ENCODE measurements at places on chromosomes 2 and 18.

DNA sequence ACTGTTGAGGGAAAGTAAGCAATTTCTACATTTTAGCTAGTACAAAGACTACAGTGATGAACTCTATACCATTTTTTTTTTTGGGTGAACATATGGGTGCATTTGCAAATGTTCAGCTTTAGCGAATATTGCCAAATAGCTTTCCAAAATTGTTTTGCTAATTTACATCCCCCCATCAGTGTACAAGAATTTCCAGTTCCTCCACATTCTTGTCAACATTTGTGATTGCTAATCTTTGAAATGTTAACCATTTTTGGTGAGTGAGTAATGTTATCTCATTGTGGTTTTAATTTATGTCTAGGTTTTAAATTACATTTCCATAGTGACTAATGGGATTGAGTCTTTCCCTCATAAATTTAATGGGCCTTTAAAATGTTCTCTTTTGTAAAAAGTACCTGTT is 16.4 kb upstream of the CNRIP1 start:
- DNase-seq, result peak; percentile 41

DNA sequence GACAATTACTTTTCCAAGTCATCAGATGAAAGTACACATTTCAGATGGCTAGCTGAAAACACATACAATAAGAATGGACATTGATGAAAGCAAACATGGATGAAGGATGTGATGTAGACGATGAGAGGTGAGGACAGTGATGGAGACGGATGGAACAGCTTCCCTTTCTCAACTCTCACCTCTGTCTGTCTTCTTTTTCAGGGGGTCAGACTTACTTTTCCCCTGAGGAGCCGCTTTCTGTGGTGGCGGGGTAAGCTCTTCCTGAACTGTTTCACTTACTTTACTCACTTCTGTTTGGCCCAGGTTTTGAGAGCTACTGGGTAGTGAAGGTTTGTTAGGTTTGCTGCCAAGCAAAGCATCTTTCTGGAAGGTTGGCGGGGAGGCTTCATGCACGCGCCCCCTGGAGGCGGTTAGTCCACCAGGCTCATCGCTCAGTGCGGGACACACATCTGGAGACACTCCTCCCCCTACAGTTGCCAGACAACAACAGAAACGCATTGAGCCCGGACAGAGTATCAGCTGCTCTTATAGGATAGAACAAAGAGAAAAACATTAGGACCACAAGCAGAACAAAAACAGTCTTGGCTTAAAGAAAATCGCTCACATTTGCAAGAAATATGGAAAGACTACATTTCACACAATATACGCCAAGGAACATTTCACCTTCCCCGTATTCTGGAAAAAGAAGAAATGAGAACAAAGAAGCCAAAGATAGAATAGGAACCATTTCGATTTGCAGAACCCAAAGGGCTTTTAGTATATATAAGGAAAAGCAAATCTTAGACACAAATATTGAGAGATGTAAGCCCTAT is 90.5 kb downstream of the MYOM1 start:
- DNase-seq, result peak; percentile 10

DNA sequence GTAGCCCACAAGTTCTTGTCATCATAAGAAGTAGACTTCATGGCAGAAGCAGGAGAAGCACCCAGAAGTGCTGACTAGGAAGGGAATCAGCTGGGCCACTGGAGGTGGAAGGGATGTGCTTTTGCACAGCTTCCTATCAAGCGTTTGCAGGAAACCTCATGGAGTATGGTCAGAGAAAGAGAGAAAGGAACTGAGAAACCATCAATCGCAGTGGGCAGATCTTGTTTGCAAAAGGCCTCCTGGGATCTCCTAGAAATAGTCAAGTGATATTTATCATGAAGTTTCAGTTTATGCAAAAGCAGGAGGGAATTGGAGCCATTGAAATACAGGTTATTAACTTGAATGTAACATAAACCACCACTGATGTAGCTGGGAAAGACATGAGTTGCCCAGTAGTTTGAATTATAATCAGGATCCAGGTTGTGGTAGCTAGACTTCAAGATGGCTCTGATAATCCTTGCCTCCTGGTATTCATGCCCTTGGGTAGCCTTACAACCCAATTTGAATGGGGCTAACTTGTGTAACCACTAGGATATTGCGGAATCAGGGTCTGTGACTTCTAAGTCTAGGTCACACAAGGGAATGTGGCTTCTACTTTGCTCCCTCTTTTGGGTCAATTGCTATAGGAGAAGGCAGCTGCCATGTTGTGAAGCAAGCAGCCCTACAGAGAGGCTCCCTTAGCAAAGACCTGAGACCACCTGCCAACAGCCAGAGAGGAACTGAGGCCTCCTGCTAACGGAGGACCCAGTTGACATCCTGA is 69.8 kb upstream of the TCF4 start:
- no peak for DNase-seq

- no peak for DNase-seq
Observed at GRCh38 chr18:24928301-24928878, 423.6 kb downstream of the ZNF521 start.

DNA sequence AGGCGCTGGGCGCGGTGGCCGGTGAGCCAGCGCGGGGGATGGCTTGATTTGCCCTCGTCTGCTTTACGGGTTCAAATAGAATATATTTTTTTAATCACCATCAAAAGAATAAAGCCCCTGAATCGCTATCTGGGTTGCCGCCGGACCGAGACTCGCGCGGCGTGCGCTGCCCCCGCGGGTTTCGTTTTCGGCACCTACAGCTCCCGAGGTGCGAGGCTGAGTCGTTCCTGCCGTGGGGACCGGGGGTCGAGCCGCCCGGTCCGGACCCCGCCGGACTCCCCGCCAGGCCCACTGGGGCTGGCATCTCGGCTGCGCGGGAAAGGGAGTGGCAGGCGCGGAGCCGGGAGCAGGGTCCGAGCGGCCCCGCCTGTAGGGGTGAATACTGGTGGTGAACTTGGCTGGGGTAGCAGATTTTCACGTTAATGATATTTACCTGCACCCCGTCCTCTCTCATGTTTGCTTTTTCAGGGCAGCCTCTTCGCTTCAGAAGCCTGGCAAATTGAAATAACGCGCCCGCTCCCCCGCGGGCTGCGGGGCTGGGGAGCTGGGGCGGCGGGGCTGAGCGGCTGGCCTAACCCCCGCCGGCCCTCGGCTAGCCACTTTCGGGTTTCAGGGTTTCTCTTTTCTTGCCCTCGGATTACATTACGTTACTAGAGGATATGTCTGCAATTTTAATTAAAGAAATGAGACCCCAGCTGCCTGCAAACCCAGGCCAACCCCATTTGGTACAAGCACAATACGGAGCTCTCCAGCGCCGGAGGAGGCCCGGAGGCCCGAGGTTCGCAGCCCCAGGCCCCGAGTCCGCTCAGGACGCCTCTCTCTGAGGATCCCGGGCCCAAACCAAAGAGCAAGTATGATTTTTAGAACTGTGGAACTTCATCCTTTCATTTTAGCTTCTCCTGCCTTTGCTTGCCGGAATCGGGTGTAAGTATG is 1.7 kb upstream of the CELF4 start:
- no peak for DNase-seq

DNA sequence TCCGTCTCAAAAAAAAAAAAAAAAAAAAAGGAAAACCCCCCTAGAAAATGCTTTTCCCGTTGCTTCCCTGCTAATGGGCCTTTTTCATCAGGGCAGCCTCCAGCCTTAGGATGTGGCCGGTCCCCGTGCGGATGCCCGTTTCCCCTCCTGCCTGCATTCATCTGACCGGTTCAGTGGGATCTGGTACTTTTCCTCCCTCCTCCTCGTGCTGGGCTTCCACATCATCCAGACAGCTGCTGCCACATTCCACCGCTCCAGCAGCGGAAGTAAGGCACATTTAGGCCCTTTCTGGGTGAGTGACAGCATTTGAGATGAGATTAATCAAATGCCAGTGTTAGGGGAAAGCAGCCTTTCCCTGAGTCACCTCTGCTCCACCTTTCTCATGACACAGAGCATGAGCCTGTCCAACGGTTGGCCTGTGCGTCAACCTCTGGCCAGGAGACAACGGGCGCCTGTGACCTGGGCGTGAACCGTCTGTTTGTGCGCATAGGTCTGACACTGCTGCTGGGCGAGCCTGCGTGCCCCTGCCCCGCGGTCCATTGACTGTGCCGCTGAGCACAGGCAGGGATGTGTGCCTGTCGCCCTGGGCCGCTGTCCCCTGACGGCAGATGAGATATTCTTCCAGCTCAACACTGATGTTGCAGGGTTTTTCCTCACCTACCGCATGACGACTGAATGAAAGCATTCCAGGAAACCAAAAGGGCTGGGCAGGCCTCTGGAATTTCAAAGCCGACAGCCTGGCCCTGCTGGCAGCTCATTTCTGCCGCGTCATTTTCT is 174.0 kb downstream of the TGIF1 start:
- DNase-seq, result peak; percentile 95

DNA sequence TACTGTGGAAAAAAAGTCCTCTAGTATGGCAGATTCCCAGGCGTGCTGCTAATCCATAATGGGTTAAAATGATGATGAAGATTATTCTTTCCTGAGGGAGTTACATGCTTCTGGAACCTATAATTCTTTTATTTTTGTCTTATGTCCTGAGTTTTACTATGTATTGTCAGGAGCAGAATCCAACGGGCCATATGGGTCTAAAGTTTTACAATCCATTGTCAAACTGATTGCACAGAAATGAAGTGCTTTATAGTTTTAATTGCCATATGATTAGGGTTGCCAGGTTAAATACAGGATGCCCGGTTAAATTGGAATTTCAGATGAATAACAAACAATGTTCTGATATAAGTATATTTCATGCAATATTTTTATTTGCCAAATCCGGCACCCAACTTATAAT is 100.9 kb upstream of the MAP3K20 start:
- no peak for DNase-seq

- no peak for DNase-seq
Observed at GRCh38 chr2:10906926-10907625, 4.7 kb upstream of the KCNF1 start.

- DNase-seq, result no peak
Observed at GRCh38 chr2:134177351-134177931, 76.4 kb upstream of the MGAT5 start.

GRCh38 chr2:181882246-181883020 is 9.1 kb upstream of the ITPRID2 start:
- no peak for DNase-seq

GRCh38 chr18:48019557-48020325 is 89.3 kb upstream of the SMAD2 start:
- DNase-seq, result no peak

DNA sequence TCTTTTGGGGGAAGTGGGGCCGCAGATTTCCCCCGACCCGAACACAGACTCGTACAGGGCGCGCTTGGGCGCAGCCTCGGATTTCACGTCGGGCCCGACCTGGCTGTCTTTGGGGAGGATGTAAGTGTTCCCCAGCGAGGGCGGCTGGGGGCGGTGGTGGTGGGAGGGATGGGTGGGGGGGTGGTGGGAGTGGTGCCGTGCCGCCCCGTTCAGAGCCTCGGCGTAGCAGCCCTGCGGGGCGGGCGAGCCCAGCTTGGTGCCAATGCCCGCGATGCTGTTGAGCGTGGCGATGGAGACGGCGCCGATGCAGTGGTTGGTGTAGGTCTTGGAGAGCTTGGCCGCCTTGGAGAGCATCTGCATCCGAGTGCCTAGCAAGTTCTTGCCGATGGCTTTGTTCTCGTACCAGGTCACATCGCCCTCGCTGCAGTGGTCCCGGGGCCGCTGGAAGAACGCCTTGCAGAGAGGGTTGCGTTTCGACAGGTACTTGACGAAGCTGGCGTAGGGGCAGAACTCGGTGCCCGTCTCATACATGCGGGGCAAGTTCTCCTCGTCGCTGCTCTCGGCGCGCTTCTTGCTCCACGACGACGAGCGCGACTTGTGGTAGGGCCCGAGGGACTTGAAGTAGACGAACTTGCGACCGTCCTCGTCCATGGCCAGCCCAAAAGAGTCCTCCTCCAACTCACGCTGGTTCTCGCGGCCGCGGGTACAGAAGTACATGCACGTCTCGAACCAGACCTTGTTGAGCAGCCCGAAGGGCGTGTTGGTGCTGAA is 1.3 kb downstream of the KCTD1 start:
- no peak for DNase-seq

GRCh38 chr2:219174146-219174545 is 2.6 kb downstream of the CNPPD1 start:
- DNase-seq, result no peak

DNA sequence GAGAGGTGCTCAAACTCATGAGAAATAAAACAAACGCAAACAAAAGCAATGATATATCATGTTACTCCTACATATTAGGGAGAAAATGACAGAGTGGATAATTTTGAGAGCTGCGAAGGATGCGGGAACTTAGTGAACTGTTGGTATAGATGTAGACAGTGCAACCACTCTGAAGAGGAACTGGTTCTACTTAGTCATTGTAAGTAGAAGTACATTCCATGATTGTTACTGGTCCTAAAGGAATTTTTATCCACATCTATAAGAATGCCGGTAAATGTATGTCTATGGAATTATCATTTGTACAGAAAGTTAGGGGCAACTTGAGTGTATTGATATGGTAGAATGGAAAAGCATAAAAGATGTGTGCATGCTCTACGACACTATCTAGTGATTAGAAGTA is 1238.4 kb downstream of the LRP1B start:
- DNase-seq, result peak; percentile 36

DNA sequence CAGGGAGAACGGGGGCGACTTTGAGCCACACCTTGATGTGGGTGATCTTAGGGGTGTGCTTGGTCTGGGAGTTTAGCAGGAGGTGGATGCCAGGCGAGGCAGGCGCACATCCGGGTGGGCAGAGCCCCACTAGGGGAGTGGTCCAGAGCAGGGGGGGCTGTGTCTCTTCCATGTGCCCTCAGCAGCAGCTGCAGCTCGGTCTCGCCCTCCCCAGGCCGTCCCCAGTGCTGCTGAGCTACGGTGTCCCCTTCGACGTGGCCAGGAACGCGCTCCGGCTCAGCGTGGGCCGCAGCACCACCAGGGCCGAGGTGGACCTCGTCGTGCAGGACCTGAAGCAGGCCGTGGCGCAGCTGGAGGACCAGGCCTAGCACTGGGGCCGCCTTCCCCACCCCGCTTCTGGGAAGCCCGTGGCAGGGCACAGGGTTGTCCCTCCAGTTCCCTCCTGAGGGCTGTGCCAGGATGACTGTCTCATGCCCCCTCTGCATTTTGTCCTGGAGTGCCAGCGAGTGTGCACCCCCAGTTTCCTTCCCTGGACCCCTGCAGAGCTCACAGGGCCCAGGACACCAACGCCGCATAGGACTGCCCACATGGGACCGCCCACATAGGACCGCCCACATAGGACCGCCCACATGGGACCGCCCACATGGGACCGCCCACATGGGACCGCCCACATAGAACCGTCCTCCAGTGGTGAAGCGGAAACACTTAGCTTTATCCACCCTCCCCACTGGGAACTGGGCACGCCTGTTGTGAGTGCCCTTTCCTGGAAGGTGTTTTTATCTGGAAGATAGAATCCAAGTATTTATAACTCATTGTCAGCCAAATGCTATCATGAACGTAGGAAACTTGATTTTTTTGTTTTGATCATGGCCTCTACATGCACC is 1.9 kb upstream of the ESPNL start:
- DNase-seq, result no peak

GRCh38 chr2:144364944-144365738 is 154.8 kb downstream of the ZEB2 start:
- DNase-seq, result no peak
